Activated CD4-positive, alpha-beta T cell treated with anti-CD3 and anti-CD28 coated beads, Interleukin-2, amount 10 ng/mL, durations not matched to agents 24 days and 14 days (primary cell): ENCODE measurements at places on chromosomes 5 and 9. TPM values are rescaled to one million over a fixed set of nuclear protein-coding genes. Genes with fewer than 3 reads are reported as not detected.

The SSBP2 gene
- 13.1 and 13.4 TPM in 2 replicates for total RNA-seq

The AK6 gene
- 66.7 and 67.0 TPM in 2 replicates for total RNA-seq

The ERBIN gene
- 28.6 and 29.2 TPM in 2 replicates for total RNA-seq

The CCL27 gene
- total RNA-seq: 0.52 and 0.70 TPM in 2 replicates

The IL17B gene
- total RNA-seq: not detected in 2 replicates

The LIFR gene
- 0.12 TPM in 2 replicates for total RNA-seq

The WNT8A gene
- not detected in 2 replicates for total RNA-seq

The PTPN3 gene
- 3.6 and 3.8 TPM in 2 replicates for total RNA-seq
